ENCODE measurements at places on chromosomes 2 and 18.
A peak's percentile ranks its signal among the peaks of the same experiment; 100 is the strongest.

- no peak for DNase-seq
These were observed 577.4 kb downstream of the DSC3 start for GRCh38 chr18:30465096-30465495.

DNA sequence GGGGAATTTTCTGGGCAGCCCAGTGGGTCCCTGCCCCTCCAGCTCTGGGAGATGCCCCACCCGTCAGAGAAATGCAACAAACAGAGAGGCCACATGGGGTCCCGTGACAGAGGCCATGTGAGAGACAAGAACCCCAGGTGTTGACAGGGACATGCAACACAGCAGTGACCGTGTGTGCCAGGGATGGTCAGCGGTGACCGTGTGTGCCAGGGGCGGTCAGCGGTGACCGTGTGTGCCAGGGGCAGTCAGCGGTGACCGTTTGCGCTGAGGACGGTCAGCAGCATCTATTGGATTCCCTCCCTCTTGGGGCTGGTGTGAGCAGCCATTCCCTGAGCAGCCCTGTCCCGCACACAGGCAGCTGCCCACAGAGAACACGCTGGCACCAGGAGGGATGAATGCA, 146.6 kb upstream of the OTOS start:
- DNase-seq = no peak

- DNase-seq = no peak
These were observed 292.1 kb downstream of the MYT1L start for GRCh38 chr2:2038746-2039530.

- peak; percentile 16 for DNase-seq
These were observed 43.3 kb downstream of the KCNH7 start for GRCh38 chr2:162795312-162795711.

GRCh38 chr2:236086971-236087465, 81.2 kb downstream of the GBX2 start:
- DNase-seq = no peak

DNA sequence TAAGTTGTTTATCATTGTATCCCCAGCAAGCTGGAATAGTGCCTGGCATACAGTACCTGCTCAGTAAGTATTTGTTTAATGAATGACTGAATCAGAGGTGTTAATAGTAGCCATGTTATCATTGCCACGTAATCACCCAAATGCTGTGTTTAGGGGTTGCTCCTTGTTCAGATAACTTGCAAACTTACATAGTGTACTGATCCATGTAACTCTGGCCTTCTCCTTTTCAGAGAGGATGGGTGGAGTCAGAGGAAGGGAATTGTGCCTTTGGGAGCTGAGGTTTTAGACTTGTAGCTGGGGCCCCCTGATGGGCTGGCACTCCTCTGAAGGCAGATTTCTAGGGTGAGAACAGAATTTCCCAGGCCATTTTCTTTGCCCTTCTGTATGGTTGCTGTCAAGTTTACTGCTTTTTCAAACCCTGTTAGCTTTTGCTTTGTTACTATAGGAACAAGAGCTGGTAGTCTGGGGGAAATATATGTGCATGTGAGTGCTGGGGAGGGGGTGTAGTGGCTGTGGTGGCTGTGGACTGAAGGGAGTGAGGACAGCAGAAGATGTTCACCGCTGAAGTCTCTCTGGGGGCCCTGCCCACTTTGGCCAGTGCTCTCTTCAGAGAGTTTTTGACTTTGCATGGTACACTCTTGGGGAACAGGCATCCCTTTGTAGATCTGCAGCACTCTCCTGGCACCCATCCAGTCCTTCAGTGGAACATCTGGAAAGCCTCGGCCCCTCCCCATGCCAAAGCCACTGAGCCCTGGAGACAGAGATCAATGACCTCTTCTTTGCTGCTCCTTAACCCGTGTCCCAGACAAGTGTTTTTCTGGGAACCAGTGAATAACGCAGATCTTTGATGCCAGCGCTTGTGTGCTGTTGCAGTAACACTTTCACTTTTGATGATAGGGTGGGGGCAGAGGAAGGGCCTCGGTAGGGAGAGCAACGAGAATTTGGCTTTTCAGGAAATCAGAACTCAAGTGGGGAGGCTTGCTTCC, 209.0 kb downstream of the PRKCE start:
- DNase-seq = peak; percentile 27

- DNase-seq = no peak
These were observed 74.8 kb upstream of the ST6GAL2 start for GRCh38 chr2:106960683-106961161.

DNA sequence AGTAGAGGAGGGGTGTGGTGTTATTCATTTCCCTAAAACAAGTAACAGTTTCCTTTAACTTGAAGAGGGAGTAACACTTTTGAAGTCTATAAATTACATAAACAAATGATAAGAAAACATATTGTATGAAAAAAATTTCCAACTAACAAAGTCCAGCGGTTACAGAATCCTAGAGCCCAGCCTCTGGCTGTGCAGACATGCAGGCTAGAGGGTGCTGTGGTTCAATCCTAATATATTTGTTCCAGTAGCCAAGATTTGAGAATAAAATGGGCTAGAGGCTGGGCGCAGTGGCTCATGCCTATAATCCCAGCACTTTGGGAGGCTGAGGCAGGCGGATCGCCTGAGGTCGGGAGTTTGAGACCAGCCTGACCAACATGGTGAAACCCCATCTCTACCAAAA, 56.9 kb downstream of the WDR75 start:
- DNase-seq = no peak

DNA sequence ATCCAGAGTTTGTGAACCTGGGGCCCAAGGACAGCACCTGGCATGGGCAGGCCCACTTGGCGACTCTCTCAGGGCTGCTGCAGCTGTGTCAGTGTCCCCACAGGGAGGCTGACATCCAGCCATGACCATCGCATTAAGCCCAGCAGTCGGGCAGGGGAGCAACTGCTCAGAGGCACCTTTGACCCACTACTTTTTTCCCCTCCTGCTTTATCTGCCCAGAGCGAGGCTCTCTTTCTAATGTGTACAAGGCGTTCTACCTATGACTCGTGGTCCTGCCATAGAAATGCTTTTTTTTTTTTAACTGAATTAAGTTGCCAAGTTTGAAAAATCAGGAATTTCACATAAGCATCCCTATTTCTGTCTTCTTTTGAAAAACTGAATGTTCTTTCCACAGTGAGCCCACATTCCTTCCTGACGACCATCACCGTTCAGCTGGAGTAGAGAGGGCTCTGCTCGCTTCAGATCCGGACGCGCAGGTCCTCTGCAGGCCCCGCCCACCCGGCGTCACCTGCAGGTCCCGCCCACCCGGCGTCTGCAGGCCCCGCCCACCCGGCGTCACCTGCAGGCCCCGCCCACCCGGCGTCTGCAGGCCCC, 403 bp upstream of the CLUL1 start:
- DNase-seq = no peak

GRCh38 chr2:205914213-205915129, 171.5 kb downstream of the INO80D start:
- no peak for DNase-seq

DNA sequence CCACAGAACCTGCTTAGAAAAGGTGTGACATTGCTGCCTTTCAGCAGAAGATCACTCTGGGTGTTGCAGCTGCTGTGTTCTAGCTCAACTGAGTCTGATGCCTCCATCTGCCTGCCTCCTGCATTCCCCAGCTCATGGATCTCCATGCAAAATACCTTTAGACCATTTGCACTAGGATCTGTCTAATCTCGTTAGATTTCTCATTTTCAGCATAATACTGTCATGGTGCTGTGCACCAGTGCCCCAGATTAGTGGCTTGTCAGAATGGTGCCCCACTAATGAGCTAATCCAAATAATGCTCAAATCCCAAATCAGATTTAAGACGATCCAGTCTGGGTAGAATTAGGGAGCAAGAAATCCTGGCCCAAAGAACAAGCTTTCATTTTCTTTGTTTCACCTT, 284.4 kb upstream of the PARD3B start:
- no peak for DNase-seq

DNA sequence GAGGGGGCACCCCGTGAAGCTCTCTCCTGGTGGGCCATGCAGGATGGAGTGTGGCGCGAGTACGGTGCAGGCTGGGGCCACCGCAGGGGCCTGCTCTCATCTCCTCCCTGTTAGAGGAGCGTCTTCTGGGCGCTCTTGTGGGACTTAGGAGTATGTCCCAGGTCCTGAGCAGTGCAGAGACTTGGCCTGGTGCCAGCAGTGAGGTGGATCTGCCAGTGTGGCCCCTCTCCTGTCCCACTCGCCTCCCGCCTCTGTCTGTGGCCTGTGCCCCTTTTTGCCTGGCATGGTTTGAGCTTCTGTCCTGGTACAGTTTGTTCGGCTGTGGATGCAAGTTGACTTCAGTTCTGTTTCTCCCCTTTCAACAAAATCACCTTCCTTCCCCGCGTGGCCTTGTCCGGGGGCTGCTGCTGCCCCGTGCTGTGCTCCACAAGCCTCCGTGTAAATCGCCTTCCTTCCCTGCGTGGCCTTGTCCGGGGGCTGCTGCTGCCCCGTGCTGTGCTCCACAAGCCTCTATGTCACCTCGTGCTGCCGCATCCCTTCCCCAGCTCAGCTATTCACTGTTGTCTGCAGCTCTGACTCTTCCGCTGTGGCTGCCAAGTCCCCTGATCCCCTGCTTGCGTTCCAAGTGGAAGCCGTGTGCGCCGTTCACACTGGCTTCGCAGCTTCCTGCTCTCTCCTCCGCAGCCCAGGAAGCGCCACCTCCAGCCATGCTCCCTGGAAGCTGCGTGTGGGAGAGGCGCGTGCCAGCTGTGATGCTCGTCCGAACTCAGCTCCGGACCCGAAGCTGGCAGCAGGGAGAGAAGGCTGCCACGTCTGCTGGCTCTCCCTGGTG, 13.7 kb downstream of the LDLRAD4 start:
- DNase-seq = no peak

DNA sequence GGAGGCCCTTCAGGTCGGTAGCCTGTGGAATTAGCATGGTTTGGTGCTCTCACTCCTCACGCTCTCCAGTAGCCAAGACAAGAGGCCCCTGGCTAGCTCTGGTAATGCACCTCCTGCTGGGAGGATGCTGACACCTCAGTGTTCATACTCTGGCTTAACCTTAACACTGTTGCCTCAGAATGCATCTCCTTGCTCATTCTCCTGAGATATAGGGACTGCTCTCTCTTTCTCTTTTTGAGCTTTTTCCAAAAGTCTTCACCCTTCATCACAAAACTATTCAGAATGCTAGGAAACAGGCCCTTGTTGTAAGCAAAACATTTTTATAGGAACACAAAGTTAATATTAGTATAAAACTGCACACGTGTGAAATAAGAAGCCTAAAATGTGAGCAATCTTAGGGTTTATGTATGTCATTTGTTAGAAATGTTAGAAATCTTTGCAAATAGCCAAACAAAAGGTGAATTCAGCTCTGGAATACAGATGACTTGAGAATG, 17.3 kb upstream of the IMPA2 start:
- no peak for DNase-seq

DNA sequence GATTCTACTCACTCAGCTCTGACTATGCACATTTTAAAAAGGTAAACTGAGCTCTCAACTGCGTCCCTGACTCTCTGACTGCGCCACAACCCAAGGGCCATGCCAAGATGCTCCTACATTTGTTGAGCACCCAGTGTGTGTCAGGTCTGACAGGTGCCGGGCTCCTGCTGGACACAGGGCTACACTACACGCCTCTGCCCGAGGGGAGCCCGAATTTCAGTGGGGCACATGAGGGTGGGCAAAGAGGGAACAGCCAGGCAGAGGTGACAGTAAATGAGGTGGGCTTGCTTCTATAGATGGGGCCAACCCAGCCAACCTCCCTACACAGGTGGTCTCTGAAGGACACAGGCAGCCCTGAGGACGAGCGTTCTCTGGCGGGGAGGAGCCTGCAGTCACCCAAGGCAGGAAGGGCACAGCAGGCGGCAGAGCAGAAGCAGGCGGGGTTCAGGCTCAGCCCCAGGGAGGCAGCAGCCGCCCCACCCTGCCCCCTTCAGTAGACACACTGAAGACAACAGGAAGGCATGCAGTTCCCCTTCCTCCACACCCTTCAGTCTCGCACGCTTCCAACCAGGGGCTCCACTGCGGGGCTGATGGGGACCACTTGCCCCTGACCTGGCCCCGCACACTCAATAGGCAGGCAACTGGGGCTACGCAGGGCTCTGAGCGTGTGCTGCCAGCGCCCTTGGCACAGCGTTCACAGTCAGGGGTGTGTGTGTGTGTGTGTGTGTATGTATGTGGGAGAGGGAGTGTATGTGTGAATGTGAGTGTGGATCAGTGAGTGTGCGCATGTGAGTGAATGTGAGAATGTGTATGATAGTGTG, 98.4 kb downstream of the UXS1 start:
- peak; percentile 79 for DNase-seq

GRCh38 chr18:25075331-25075730, 276.6 kb downstream of the ZNF521 start:
- no peak for DNase-seq

- DNase-seq = no peak
These were observed 293.5 kb downstream of the RNF144A start for GRCh38 chr2:7210712-7211111.

DNA sequence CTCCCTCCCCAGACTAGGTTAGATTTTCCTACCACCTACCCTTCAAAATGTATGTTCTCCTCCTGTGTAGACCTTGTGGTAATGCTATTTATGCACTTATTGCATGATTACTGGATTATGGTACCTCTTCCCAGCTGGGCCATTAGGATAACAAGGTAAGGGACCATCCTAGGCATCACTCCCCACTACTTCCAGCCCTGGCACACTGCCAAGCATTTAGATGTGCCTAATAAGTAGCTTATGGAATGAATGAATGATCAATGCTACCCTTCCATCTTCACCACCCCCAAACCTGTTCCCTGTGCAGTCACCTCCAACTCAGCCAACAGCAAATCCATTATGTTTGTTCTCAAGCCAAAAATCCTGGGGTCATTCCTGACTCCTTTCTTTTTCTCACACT, 93.4 kb downstream of the C1QL2 start:
- no peak for DNase-seq

DNA sequence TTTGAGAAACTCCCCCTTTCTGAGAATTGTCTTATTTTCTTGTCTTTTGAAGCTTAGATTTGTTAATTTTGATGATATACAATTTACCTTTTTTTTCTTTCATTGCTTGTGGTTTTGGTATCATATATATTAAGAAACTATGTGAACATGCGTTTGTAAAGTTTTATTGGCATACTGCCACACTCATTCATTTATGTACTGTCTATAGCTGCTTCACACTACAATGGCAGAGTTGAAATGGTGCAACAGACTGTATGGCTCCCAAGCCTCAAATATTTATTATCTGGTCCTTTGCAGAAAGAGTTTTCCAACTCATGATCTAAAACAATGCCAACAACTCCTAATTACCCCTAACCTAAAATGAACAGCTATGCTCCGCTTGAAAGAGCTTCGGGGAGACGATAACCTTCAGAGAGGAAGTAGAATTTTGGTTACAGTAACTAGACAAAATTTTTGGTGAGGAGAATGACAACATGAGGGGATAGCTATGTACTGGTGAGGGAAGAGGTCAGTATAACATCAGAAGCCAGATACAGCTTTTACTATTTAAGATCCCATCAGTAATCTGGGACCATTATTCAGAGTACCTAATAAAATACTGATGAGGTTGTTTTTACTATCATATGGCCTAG, 16.1 kb downstream of the PPP3R1 start:
- no peak for DNase-seq

- no peak for DNase-seq
These were observed 87.0 kb downstream of the ST6GAL2 start for GRCh38 chr2:106798826-106799552.

Measured in Kasumi-1 (cell line).